ENCODE measurements at places on chromosomes 2 and 18.
A peak's percentile ranks its signal among the peaks of the same experiment; 100 is the strongest.

DNA sequence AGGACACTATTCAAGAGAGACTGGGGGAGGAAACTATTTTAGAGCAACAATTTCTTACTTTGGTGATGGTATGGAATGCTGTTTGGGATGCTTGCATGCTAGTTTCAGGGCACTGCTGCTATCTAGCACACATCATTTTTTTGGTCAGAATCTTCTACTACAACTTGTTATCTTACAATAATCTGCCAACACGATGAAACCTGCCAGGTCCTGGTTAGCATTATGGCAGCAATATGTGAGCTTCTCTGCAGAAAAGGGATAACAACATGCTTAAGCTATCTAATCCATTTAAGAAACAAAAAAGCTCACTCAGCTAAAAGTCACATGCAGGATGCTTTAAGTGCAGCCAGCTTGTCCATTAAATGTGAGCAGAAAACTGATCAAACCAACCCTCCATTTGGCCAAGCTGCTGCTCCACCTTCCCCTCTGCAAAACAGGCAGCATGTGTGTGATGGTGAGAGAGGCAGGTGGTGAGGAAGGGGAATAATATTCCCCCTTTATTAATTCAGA is 30.1 kb downstream of the GAREM2 start:
- DNase-seq, result no peak

DNA sequence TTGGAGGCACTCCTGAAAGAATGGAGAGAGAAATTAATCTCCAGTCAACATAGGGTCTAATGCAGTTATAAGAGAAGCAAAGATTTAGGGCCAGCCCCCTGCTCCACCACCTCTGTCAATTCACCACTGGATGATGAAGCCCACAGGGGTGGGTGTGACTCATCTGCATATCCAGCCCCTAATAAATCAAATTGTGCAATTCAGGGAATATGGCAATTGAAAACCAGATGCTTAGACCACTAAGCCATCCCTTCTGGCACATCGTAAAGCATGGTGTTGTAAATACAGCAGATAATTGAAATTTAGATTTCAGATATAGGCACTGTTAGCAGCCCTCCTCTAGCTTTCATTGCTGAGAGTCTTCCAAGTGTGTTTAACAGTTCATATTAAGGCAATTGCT is 541.4 kb downstream of the PARD3B start:
- DNase-seq, result no peak

DNA sequence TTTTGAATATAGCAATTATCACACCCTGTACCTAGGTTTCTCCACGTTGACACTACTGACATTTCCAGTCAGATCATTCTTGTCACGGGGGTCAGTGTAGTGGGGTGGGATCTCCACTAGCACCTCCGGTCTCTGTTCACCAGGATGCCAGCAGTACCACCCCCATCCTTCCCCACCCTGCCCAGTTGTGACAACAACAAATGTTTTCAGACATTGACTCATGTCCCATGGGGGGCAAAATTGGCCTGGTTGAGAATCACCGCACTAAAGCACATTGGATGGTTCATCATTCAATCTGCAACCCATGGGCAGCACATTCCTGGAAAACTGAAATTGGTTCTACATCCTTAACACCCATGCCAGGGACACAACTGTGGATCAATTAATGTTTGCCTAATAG is 32.3 kb downstream of the FEZ2 start:
- no peak for DNase-seq

DNA sequence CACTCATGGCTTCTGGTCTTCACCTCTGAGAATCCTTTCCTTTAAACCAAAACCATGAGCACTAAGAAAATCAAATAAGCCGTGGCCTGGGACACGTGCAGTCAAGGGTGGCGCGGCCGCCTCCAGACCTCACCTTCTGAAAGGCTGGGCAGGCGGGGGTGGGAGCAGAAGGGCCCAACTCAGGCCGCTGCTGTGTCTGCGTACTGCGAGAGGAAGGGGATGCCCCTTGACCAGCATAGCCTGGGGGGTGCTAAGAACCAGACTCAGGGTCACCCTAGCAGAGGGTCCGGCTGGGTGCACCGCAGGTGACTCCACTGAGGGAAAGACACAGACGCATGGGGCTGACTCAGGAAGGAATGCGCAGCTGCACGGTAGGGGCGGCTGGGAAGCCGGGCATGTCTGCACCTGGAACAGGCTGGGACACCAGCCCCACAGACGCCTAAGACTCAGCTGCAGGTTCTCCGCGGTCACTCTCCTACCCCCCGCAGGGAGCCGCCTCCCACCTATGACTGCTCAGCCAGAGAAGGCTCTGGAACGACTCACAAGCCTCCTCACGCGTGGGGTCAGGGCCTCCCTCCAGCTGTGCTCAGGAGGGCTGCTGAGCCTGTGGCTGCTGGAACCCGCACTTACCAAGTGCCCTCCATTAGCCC is 432.4 kb upstream of the MYT1L start:
- no peak for DNase-seq

DNA sequence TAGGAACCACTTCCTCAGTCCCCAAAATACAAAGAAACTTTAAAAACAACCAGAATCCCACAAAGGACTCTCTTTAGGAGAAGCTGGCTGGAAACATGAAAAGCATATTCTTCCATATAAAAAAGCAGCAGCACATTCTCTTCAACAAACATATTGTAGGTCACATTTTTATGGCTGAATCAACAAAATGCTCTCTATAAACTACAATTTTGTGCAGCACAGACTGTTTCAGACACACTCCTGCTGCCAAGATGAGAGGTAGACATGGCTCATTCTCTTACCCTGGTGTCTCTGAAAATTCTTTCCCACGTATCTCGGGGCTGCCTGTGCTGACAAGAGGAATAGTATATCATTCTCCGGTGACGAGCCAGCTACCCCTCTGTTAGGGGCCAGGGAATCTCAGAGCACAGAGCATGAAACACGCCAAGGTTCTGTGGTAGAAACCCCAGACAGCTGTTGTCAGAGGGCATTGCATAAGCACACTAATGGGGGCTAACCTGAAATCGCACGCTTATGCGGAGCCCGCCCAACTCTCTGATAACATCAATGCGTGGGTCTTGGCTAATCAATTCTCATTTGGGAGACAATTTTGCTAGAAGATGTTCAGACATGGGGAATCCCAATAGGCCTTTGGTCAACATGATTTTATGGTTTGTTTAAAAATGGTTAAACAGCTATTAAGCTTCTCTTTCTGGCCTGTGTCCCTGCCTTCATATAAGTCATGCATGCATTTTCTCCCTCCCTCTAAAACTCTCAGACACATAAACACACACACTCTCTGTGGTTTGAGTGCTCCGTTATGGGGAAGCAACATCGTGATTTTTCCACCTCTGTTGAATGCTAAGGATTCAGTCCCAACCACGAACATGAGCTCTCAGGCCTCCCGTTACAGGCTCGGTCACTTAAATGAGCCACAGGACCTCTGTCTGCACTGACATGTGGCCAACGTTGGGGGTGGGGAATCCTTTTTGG is 177.5 kb downstream of the INO80D start:
- DNase-seq, result no peak

- DNase-seq, result no peak
Measured at GRCh38 chr18:48947560-48947959, 3.2 kb downstream of the SMAD7 start.

DNA sequence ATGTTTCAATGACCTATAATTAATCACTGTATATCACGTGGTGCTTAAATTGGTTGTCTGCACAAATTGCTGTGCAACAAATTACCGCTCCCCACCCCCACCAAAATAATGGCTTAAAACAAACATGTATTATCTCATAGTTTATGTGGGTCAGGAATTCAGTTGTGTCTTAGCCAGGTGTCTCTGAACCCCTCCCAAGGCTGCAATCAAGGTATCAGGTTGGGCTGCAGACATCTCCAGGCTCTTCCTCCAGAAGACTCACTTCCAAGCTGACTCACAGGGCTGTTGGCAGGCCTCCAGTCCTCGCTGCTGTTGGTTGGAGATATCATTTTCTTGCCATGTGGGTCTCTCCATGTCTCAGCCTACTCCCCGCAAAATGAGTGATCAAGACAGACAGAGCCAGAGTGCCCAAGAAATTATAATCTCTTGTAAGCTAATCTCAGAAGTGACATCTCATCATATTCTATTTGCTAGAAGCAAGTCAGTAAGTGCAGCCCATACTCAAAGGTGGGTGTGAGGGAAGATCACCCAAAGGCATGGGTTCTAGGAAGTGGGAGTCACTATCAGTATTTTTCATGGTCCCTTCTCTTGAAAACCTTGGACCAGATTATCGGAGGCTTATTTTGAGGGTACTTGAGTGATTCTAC is 38.4 kb downstream of the SPC25 start:
- no peak for DNase-seq

GRCh38 chr2:30717081-30717650 is 90.1 kb downstream of the CAPN13 start:
- no peak for DNase-seq

DNA sequence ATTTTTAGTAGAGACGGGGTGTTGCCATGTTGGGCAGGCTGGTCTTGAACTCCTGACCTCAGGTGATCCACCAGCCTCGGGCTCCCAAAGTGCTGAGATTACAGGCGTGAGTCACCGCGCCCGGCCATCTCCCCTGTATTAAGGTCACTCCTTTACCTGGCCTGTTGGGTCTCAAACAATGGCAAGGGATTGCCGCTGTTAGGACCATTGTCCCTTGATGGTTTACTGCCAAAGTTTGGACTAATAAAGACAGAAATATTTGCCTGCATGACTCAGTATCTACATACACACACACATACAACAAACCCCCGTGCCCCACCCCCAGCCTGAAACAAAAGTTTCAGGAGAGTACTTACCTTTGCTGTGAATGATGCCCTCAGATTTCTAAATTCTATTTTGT is 16.5 kb downstream of the PARD3B start:
- no peak for DNase-seq

- no peak for DNase-seq
Measured at GRCh38 chr2:40363631-40364030, 88.3 kb downstream of the SLC8A1 start.

DNA sequence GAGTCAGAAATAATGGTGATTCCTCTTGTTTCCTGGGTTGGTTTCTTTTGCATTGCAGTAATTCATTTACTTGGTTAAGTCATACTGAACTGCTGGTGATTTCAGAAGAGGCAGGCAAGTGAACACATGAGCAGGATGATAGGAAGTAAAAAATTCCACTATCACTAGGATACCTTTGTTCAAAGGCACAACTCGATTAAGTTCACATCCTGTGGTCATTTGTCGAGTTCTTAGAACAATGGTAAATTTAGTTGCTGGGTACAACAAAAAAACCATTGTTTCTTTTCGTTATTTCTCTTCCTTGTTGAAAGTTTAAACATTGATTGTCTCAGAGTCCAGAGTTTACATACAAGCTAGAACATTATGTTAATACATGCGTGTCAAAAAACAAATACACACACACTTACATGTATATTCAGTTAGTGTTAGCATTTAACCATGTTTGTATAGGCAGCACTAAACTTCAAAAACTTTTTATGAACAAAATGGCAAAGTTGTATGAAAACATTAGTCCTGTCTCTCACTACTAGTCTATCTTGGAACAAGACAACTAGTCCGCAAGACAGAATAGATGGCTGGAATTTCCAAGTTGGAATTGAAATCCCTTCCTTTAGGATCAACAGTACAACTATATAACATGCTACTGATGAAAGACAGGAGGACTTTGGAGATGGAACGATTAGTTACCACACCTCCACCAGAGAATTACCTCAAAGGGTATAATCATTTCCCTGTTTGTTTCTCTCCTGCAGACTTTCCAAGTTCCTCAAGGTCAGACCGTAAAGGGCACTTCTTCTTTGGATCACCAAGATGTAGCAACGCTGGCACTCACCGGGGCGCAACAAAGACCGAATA is 26.2 kb downstream of the STK39 start:
- no peak for DNase-seq

GRCh38 chr2:227939271-227940027 is 68.0 kb downstream of the DAW1 start:
- peak; percentile 6 for DNase-seq

GRCh38 chr2:132929786-132930185 is 259.8 kb upstream of the LYPD1 start:
- DNase-seq, result no peak

GRCh38 chr2:158194229-158194628 is 92.6 kb downstream of the UPP2 start:
- DNase-seq, result no peak

DNA sequence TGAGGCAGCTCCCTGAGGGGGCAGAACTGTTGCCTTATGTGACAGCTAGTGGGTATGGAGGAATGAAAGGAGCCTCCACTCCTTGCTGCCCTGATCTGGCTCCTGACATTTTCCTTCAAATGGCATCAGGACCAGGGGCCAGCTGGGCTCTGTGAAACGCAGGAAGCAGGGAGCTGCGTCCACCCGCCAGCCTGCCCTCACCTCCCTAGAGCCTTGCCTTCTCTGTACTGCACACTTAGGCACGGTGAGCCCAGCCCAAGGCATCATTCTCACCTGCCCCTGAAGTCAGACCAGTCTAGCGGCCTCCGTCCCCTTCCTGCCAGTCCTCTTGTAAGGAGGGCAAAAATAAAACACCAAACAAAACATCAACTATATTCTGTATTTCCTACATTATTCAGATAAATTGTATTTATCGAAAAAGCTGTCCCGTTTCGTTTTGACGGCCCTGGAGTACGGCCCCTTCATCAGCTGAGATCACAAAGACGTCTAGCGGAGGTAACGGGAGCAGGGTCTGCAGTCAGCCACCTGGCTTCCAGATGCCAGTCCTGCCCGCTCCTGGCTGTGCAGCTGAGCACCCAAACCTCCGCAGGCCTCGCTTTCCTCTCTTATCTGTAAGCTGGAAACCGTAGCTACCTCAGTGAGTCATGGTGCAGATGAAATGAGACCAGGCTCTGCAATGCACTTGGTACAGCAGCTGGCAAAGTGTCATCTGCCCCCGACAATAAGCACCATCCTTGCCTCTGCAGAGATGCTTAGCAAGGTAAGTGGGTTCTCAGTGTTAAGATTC is 6.9 kb upstream of the CTDP1 start:
- no peak for DNase-seq

- no peak for DNase-seq
Measured at GRCh38 chr2:208150956-208151355, 5.0 kb upstream of the CRYGB start.

DNA sequence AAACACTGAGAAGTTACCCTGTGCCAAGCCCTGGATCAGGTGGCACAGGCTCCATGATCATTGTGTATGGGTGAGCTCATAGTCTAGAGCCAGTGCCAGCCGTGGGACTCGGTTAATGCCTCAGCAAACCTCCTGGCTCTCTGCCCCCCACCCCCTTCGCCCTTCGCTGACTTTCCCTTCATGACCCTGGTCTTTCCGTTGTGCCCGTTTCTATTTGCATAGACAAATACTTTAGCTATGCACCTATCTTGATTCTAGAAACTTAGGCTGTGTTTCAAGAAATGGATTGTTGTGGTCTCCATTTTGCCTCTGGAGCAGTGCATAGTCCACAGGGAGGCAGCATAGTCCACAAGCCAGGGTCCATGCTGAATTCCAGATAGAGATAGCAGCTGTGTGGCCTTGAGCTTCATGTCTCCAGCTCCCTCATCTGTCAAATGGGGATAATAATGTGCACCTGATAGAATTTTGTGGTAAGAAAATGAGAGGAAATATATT is 44.8 kb upstream of the KDM3A start:
- DNase-seq, result no peak

GRCh38 chr2:70964596-70965386 is 13.6 kb upstream of the ANKRD53 start:
- peak; percentile 76 for DNase-seq

All from activated CD4-positive, alpha-beta T cell treated with anti-CD3 and anti-CD28 coated beads, Interleukin-2, Interleukin-4, amounts not matched to agents 100 ng/mL and 50 ng/mL, durations not matched to agents 16 hours and 8 hours (primary cell).